ENCODE measurements at places on chromosomes 5 and 9.

DNA sequence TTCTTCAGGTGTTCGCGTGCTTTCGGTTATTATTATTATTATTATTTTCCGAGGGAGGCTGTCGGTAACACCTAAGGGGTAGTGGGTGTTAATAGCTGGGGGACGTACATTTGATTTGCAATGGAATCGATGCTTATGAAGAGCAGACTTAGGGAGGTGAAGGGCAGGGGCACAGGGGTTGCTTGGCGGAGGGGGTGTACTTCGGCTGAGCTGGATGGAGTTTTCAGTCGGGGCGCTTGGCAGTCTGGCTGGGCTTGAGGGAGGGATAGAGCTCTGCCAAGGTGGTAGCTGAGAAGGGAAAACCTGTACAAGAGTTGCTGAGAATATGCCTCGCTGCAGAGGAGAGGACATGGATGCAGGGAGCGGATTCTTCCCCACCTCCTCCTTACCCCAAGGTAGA, 617 bp upstream of the PTPRD start:
- no peak for DNase-seq

DNA sequence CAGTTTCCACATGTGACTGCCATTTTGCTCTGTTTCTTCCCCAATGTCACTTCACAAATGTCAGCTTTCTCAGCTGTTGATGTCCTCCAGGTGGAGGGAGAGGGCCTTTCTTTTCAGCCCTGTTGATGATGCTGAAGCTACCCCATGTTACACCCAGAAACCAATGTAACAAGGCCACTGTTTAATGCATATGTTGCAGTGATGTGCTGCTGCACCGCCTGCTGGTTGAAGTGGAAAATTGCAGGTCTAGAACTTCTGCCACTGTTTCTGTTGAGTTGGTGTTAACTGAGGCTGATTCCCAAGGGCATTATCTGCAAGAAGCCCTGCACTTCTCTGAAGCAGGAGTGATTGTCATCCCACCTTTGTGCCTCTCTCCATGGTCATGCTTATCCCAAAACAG, 428.4 kb downstream of the KDM4C start:
- DNase-seq, result no peak

DNA sequence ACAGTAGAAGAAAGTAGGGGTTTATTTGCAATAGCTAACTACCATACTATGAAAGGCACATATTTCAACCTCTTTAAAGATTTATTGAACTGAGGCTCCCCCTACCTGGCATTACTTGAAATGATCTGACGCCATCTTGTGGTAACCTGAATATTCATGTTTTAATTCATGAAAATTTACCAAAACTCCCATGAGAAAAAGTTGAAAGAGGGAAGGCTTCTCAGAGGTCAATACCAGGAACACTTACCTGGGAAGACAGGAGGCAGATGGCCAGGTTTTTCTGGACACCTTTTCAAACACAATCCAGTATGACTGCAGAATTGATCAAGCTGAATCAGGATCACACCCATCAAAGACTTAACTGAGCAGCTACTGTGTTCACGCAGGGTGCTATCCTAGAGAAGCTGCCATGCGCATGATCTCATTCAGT, 9.4 kb downstream of the PRELID2 start:
- DNase-seq, result no peak

DNA sequence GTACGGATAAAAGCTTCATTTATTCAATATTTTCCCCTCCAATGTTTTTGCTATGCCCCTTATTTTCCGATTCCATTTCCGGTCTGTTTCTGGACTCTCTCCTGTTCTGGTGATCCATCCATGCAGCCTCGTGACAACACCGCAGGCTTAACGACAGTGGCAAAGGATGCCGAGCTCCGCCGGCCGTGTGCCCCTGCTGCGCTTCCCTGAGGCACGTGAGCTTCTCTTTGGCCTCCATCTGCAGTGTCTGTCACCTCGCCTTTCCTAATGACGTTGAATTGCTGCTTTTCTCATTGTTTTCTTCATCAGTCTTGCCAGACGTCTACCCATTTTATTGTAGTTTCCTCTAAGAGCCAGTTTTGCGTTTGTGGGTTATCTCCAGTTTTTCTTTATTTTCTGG, 28.7 kb downstream of the SURF6 start:
- DNase-seq, result no peak

GRCh38 chr5:107129051-107129450, 541.7 kb downstream of the EFNA5 start:
- DNase-seq, result no peak

All from stimulated activated CD4-positive, alpha-beta T cell treated with anti-CD3 and anti-CD28 coated beads, TNF-alpha, amount 100 ng/mL, for 4 hours (primary cell).